ENCODE measurements at places on chromosomes 3 and 15.

GRCh38 chr3:64445109-64445943 is 220.1 kb upstream of the PRICKLE2 start:
- no peak for DNase-seq

GRCh38 chr15:43958861-43959330 is 132.1 kb downstream of the WDR76 start:
- no peak for DNase-seq

GRCh38 chr3:102360183-102360860 is 74.5 kb upstream of the ZPLD1 start:
- no peak for DNase-seq

GRCh38 chr3:192212979-192213378 is 514.4 kb downstream of the FGF12 start:
- no peak for DNase-seq

GRCh38 chr3:29609328-29609811 is 328.5 kb downstream of the RBMS3 start:
- no peak for DNase-seq

DNA sequence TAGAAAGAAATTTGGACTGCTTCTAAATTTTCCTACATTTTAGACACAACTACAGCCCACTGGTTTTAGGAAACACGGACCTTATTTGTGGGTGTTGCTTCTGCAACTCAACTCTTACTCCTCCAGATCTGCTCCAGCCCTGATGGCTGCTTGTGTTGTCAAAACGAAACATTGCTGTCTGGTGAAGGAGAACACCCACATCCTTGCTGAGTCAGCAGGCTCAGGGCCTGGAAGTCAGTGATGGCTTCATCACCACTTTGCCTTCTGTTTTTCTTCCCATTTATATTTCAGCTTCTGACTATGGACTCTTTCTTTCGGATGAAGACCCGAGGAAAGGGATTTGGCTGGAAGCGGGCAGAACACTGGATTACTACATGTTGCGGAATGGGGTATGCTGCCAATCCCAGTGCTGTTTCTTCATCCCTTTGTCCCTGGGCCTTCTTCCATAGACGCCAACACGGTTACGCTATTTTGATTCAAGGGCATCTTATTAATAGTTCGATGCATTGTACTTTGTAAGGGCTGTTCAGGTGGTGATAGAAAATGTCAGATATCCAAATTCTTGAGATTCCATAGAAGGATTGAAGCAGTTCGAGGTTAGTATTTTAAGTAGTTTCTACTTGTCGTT is 392.6 kb upstream of the TPM1 start:
- no peak for DNase-seq

Measured in activated naive CD8-positive, alpha-beta T cell treated with anti-CD3 and anti-CD28 coated beads, Interleukin-2, amount 10 ng/mL, durations not matched to agents 7 days and 5 days (primary cell).